ENCODE measurements at places on chromosomes 12 and 14. TPM values are rescaled to one million over a fixed set of nuclear protein-coding genes. Genes with fewer than 3 reads are reported as not detected.

GRCh38 chr14:24941719-24942118, 108.2 kb downstream of the STXBP6 start:
- DNase-seq: no peak

DNA sequence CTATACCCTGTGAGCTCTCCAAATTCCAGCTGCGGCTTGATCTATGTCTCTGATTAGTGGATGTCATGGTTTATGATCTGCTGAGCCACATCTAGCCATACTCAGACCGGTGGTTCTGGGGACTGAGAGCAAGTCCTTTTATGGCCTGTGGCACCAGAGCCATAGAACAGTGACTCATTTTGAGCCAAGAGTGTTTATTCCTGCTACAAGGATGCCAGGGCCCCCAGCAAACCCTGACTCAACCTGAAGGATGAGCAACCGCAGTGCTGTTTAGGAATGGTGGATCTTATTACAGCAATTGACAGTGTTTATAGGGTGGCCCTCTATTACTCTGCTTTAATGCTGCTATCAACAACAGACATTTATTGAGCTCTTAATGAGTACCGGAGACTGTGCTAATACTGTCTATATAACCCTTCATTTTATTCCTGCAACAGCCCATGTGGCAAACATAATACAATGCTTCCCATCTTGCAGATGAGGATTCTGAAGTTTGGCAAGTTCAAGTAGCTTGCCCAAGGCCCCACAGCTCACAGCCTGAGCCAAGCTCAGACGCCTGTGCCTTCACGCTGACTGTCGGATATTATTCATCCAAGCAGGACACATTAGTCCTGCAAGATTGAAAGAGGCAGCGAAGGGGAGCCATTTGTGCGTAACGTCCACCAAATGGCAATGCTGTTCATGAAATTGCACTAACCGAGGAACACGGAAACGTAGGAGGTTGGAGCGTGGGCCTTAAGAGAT, 273.6 kb upstream of the PWP1 start:
- DNase-seq: no peak

- DNase-seq: no peak
These were observed 827.6 kb downstream of the SLC6A15 start for GRCh38 chr12:84085046-84085445.

GRCh38 chr14:65080960-65081747, 21.2 kb downstream of the MAX start:
- no peak for DNase-seq

GRCh38 chr14:73468828-73469375, 10.6 kb upstream of the NUMB start:
- DNase-seq: no peak

- DNase-seq: no peak
These were observed 323.3 kb downstream of the TMEM117 start for GRCh38 chr12:44159216-44159615.

- no peak for DNase-seq
These were observed 130.8 kb upstream of the TRHDE start for GRCh38 chr12:72141381-72141780.

GRCh38 chr12:39048395-39048794, 143.0 kb upstream of the CPNE8 start:
- DNase-seq: no peak

- DNase-seq: no peak
These were observed 855.3 kb downstream of the DIO2 start for GRCh38 chr14:79356040-79356439.

DNA sequence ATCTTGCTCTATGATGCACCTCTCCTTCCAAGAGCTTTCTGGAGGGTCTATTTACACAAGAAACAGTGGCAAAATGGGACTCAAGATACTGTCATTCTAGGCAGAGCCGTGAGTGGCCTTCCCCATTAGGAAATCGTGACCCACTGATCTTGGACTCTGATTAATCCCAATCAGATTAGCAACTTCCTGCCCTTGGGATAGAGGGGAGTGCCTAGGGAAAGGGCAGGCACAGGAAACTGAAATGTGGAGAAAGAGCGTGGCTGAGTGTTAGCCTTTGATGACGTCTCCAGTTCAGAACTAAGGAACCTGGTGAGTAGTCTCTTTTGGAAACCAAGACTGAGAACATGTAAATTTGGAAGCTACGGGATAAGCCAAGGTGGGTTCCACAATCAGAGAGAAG, 76.1 kb downstream of the NUAK1 start:
- no peak for DNase-seq

GRCh38 chr12:119911182-119911581, 34.1 kb upstream of the CIT start:
- no peak for DNase-seq

- DNase-seq: no peak
These were observed 7.0 kb downstream of the CCDC63 start for GRCh38 chr12:110853836-110854235.

MYH6 gene
- 5,106 TPM for polyA plus RNA-seq

CD69 gene
- 0.22 TPM for polyA plus RNA-seq

NR4A1 gene
- 83.0 TPM for polyA plus RNA-seq

CYP27B1 gene
- 0.14 TPM for polyA plus RNA-seq

C1QL4 gene
- not detected for polyA plus RNA-seq
